ENCODE measurements at places on chromosomes 4 and X.
A peak's percentile ranks its signal among the peaks of the same experiment; 100 is the strongest.

DNA sequence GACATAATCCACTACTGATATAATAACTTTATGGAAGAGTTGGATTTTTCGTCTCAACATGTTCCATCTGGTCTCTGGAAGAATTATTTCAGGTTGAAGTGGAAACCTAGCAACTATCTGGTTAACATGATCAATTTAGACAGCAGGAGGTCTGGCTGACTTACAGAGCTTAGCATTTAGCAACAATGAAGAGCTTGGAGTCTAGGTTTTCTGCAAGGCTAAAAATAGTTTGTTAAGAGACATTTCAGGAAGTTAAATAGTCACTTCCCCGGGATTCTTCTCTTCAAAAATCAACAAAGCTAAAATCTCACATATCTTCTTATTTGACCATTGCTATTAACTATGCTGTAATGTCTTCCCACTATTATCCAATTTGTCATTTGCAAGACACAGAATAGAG, 418.6 kb upstream of the DIPK2B start:
- no peak for DNase-seq

GRCh38 chr4:55078987-55079386, 46.4 kb downstream of the KDR start:
- peak; percentile 30 for DNase-seq

- DNase-seq: no peak
These were observed at the start of gene TAF7L for GRCh38 chrX:101290957-101291603. TAF7L (minus strand) TSS chrX:101291334; CDS start chrX:101287543, 3,791 bp downstream.

DNA sequence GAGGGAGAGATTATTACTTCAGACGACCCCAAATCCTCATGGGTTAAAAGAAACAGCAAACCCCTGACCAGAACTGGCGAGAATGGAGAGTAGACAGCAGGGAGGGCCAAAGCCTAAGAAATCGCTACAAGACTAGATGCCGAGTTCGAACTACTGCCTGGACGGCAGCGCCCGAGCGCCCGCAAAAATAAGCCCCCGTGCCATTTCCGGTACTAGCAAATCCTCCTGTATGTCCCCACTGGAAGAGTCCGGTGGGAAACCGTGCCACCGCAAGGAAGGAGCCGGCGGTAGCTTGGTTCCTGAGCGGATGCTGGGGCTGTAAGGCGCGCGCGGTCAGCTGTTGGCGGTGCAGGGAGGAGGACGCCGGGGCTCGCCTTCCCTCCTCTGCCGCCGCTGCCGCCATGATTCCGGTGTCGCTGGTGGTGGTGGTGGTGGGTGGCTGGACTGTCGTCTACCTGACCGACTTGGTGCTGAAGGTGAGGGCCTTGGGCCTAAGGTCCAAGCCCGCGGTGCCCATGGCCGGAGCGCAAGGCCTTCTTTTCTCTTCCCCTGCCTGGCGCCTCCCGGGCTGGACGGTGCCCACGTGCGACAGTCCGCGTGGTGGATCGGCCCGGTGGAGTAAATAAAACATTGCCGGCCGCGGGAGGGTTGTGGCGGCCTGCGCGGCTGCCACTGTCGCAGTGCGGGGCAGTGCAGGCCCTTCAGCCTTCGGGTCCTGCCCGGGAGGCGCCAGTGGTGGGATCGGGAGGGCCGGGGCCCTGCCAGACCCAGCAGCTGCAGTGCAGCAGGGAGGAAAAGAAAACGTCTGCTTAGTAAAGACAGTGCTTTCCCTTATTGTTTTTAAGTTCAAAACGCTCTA, at the start of gene MBTPS2:
TSS of gene MBTPS2 (plus strand) at position 284 of the 859 bp plus-strand sequence. CDS start at position 402, 118 bp downstream.
- peak; percentile 91 for DNase-seq

Data from RKO (cell line).